ENCODE measurements at places on chromosomes 5 and 9.
A peak's percentile ranks its signal among the peaks of the same experiment; 100 is the strongest.

GRCh38 chr5:80964491-80964890 is 4.3 kb downstream of the RASGRF2 start:
- no peak for DNase-seq

DNA sequence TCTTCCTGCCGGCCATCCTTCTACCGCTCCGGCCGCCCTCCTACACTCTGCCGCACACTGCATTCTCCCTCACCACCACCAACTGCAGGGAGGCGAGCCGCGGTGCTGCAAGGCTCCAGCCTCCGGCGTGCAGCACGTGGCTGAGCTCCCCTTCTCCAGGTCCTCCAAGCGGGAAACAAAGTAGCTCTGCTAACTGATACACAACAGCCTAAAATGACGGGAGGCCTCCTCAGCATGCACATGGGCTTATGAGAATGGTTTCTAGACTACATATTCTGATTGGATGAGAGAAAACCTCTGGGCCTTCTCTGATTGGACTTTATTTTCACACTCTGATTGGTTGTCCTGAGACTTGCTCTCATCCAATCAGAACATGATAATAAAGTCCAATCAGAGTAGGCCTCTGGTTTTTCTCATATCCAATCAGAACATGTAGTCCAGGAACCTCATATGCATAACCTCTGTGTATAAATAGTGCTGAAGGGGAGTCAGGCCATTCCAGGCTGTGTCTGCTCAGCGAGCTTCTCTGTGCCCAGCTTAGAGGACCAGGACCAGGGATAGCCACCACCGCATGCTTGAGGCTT is 27.0 kb upstream of the ZNF354B start:
- DNase-seq = no peak

DNA sequence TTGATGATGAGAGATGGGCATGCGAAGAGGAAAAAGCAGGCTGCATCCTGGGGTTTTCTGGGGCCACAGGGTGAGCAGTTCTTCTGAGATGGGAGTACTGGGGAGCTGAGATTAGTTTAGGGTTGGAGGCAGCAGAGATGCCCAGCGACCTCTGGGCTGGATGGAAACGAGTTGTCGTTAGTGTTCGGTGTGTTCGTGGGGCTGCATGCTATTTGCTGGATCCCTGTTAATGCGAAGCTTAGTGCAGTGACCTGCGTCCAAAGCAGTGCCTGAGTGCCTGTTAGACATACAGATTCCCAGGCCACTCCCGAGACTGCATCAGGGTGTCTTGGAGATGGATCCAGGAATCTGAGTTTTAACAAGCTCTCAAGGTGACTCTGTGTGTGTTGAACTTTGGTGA is 201.3 kb downstream of the CACNA1B start:
- DNase-seq = no peak

DNA sequence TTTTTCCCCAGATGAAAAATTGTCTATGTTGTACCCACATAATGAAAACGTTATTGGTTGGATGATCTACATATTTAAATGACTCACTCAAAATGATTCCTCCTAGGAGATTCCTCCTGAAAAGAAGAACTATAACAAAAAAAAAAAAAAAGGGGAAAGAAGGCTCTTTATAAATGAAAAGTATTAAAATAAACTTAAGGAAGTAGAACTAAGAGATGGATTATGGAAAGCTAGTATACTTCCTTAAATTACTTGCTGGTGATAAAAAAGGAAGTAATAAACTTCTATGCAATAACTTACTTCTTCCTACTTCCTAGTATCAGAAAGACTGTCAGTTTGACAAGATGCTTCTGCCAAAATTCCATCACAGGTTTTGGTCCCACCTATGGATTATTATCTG is 1087.7 kb downstream of the CDH12 start:
- no peak for DNase-seq

GRCh38 chr5:135454946-135455345 is 2.8 kb upstream of the TIFAB start:
- no peak for DNase-seq

DNA sequence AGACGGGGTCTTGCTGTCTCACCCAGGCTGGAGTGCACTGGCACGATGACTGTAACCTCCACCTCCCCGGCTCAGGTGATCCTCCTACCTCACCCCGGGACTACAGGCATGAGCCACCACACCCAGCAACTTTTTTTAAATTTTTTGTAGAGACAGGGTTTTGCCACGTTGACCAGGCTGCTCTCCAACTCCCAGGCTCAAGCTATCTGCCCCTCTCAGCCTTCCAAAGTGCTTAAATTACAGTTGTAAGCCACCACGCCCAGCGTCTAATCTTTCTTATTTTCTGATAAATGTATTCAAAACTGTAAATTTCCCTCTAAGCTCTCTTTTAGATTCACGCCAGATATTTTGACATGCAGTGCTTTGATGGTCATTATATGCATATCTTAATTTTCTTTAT is 10.3 kb downstream of the FRRS1L start:
- DNase-seq = no peak

- DNase-seq = no peak
These were observed 208.1 kb upstream of the PIK3R1 start for GRCh38 chr5:68007451-68007850.

DNA sequence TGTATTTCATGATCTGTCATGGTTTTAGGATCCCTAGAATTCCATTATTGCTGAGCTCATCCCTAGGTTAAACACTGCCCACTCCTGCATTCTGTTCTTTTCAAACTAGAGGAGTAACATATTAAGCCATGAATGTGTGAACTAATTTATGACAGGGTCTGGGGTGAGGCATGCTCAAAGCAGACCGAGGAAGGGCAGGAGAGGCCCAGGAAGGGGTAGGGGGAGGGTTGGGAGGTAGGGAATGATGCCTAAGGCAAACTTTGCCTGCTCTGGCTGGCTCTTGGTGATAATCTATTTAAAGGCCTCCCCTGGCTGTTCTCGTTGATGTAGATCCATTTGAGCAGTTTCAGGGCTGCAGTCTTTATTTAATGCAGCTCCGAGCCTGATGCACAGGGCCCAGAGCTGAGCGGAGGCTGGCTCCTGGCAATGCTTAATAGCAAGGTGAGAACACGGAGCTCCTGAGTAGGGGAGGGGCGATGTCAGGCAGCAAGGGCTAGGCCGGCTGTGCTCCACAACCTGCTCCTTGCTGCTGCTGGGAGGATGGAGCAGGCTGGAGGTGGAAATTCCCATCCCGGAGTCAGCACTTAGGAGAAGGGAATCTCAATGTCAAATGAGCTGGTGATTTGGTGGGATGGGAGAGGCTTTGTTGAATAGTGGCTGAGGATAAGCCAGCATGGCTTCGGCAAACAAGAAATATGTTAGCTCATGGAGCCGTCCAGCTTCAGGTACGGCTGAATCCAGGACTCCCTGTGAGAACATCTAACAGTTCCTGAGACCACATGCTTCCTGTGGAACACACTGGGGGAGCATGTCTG is 73.2 kb upstream of the UNC5A start:
- DNase-seq = no peak

DNA sequence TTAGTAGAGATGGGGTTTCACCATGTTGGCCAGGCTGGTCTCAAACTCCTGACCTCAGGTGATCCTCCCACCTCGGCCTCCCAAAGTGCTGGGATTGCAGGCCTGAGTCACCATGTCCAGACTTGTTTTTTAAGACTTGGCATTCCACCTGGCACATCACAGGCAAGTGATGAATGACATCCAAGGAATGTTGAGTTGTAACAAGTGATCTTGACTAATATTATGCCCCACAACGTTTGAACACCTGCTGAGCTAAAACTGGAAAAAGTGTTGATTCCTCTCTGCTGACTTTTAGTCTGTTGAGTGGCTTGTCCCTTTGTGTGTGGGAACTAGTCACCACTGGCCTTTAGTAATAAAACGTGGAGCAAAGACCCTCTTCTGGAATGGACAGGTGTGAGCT is 54.6 kb downstream of the SUB1 start:
- no peak for DNase-seq

GRCh38 chr9:125432715-125433385 is 171.2 kb downstream of the GAPVD1 start:
- DNase-seq = no peak

- peak; percentile 4 for DNase-seq
These were observed 147.6 kb upstream of the SPRY4 start for GRCh38 chr5:142472306-142472951.

- DNase-seq = no peak
These were observed 232.8 kb downstream of the MAN2A1 start for GRCh38 chr5:109922381-109922995.

DNA sequence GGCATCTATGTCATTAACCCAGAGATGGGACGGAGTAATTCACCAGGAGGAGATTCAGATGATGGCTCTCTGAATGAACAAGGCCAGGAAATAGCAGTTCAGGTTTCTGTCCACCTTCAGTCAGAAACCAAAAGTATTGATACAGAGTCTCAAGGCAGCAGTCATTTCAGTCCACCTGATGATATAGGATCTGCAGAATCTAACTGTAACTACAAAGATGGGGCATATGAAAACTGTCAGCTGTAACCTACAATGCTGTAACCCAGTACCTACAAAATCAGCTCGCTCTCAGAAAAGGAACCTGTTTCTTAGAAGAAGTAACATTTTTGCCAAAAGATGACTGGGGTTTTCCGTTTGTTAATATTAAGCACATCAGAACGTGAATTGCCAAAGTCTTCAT is 14.7 kb downstream of the MFAP3 start:
- no peak for DNase-seq

DNA sequence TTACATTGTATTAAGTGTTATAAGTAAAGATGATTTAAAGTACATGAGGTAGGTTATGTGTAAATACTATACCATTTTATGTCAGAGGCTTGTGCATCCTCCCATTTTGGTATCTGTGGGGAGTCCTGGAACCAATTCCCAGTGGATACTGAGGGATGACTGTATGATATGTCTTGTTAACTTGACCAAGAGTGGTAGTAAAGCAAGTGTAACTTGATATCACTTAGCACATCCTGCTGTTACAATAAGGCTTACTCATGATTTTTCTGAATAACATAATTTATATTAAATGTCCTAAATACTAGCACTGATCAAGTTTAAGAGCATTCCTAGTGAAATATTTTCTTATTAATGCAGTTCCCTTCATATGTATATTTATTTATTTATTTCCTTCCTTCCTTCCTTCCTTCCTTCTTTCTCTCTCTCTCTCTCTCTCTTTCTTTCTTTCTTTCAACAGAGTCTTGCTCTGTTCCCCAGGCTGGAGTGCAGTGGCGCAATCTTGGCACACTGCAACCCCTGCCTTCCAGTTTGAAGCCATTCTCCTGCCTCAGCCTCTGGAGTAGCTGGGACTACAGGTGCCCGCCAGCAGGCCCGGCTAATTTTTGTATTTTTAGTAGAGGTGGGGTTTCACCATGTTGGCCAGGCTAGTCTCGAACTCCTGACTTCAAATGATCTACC is 7.5 kb downstream of the NDFIP1 start:
- no peak for DNase-seq

DNA sequence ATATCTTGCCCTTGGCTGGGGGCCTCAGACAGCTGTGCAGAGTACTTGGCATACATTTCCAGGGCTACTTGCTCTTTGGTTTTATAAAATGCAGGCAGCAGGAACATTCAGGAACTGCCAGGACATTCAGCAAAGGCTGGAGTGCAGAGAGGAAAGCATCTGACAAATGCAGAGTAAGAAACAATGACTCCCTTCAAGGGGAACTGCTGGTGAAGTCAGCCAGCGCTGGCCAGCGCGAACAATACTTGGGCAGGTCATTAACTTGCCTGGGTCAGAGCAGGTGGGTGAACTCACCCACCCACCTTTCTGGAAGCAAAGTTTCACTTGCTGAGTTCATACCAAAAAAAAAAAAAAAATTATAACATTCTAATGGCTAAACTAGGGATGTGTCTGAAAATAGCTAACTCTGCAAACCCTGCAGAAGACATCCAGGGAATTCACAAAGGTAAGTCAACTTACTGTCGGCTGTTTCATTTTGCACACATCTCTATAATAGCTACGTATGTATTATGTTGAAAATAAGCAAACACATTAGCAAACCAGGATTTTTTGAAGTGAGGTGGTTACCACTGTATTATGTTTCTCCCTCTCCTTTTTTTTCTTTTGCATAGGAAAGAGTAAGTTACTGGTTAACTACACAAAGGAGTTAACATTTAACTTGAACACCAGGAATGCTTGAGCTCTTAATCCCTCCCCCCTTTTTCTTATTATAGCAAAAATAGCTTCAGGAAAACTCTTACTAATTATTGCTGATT is 152.2 kb downstream of the GLIS3 start:
- DNase-seq = no peak

DNA sequence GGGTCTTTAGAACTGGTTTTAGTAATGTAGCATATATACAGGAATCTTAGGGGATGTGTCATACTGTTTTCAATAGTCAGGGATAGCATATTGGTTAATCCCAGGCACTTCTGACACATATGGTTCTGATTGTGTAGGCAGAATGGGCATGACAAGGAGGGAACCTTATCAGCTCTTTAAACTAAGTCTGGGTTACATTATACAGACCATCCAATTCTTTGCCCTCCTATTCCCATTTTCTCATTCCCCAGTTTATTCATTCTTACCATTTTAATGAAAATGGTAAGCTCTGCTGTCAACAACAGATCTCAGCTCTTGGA is 85.1 kb downstream of the NDUFAF2 start:
- no peak for DNase-seq

DNA sequence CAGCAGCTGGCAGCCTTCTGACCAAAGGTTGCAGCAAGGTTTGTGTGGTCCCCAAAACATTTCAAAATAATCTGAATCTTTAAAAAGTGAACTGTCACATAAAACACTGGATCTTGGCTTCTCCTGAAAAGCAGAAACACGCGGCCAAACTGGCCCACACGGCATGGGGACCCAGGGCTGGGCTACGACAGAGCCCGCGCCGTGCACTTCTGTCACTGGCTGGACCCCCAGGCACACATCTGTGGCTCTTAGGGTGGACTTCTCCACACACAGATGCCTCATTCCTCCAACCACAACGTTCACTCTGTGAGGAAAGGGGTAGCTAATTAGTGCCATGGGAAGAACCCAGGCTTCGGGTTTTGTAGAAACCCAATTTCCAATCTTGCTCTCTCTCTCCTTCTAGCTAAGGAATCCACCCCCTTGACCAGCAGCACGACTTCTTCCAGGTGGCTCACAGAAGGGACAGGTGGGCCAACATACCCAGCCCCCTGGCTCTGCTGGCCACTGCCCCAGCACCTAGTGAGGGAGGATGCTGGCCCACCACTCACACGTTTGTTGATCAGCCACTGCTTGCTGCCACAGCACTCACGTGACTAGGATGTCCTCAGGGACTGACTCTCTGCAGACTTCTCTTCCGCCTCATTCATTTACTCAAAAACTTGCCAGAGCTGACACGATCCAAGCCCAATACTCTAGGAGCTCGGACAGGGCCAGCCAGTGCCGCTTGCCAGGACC is 17.9 kb downstream of the LMAN2 start:
- DNase-seq = no peak

Data from effector CD4-positive, alpha-beta T cell (primary cell).